ENCODE measurements at places on chromosomes 4 and X.

- no peak for DNase-seq
Measured at GRCh38 chr4:7598939-7599790, 164.4 kb upstream of the PSAPL1 start.

GRCh38 chr4:158884280-158884679 lies 115.5 kb downstream of the FNIP2 start:
- no peak for DNase-seq

- DNase-seq = no peak
Measured at GRCh38 chr4:186008057-186008456, 60.9 kb upstream of the TLR3 start.

- DNase-seq = no peak
Measured at GRCh38 chr4:114225436-114225835, 246.0 kb upstream of the ARSJ start.

DNA sequence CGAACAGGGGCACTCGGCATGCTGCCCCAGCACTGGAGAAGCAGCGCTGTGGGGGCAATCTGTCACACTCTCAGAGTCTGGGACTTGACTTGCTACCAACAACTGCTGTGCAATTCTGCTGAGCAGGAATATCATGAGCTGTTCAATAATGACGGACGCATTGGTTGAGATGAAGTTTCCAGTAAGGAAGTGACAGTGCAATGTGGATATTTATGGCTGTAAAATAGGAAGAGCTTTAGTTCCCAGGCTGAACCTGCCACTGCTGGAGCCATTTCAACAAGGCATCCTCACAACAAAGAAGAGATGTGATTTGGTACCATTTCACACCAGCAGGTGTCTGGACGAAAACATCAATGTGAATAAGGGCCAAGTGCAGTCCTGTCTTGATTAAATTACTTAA lies 24.2 kb downstream of the CHST7 start:
- DNase-seq = no peak

DNA sequence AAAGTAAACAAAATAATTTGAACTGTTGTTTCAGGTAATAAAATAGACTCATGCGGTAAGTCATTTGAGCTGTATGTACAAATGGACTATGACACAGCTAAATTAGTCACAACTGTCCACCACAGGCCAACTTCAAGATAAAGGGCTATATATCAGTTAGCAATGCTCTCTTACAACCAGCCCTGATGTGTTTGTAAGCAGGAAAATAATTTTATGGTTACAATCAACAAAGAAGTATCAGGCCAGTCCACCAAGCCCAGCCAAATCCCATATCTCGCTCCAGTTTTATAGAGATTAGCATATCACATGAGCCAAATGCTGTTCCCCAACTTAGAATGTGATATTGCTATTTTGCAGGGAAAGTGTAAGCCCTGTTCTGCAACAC lies 511 bp upstream of the DUSP21 start:
- DNase-seq = no peak

Data from stimulated activated CD4-positive, alpha-beta T cell treated with anti-CD3 and anti-CD28 coated beads, TNF-alpha, amount 100 ng/mL, for 4 hours (primary cell).